Dermis microvascular lymphatic vessel endothelial cell (primary cell): ENCODE measurements at places on chromosomes 4 and X. TPM values are rescaled to one million over a fixed set of nuclear protein-coding genes. Genes with fewer than 3 reads are reported as not detected.

- no peak for DNase-seq
These were observed 130.7 kb downstream of the TSPAN5 start for GRCh38 chr4:98527534-98528269.

DNA sequence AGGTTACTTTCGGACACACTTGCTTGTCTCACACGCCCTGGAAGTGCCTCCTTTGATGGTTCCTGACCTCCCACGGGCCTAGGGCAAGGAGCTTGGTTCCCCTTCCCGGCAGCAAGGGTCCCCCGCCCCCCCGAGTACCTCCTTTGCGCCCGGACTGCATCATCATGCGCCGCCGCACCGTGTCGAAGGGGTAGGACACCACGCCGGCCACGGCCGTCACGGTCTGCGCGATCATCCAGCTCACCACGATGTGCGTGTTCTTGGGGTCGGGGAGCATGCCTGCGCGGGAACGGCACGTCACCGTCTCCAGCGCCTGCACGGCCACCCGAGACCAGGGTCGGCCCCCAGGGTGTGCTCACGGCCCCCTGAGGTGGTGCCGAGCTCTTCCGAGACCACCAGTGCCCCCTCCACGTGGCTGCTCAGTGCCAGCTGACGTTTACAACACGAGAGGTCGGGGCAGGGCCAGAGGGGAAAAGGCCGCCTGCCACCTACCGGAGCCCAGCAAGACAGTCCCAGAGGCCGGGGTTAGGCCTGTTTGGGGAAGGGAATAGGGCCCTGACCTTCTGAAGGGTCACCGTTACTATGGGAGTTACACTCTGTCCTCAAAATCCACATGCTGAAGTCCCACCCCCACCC lies 4.7 kb downstream of the SLC25A6 start:
- DNase-seq = no peak

DNA sequence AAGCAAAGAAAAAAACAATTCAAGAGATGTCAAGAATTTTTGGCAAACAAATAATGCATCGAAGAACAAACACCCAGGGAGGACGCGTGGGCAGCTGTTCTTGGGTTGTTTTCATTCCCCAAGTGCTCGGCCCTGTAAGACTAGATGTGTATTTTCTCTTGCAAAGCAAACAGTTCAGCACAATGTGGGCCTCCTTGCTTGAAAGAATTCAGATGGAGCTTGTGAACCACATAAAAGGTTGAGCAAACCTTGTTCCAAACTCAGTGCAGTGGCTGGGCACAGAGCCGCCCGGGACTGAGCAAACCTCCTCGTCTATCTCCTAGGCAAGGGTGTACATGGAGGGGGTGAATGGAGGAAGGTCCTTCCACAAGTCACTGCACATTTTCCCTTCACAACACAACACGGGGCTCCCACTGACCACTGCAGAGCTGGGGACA lies 82.4 kb downstream of the HTRA3 start:
- DNase-seq = no peak

GRCh38 chrX:38154818-38155217 lies 65.9 kb downstream of the SRPX start:
- no peak for DNase-seq

- no peak for DNase-seq
These were observed 201.4 kb downstream of the SPOCK3 start for GRCh38 chr4:167032871-167033270.

GRCh38 chr4:2249526-2250356 lies 7.8 kb upstream of the HAUS3 start:
- DNase-seq = no peak

DNA sequence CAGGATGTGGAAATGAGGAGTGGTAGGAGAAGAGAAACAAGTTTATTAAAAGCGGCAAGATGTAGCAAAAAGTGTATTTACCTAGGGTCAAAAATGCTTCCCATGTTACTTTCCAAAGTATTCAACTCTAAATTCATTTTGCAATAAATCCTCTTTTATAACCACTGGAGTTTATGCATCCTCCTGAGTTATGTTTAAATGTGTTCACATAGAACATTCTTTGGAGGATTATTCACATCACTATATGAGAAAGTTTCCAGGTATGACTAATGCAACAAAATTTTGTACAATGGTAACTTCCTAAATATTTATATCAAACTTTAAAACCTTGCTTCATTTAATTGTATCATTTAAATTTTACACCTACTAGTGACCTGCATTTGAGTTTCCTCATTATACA lies 870.6 kb upstream of the SLIT2 start:
- no peak for DNase-seq

DNA sequence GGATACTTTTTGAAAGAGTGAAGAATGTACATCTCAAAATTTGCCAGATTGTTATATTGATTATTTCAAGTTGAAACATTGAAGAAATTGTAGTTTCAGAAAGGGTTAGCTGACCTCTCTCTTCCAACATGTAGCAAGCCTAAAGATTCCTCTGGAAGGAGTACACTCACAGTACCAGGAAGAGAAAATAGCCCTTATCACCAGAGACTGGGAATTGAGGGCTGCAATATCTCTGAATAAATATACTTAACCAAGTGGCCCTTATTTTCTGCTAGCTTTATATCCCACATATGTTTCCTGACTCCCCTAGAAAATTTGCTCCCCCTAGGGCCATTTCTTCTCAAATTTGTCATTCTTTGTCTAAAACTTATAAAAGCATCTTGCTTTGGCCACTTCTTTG lies 332.2 kb downstream of the GASK1B start:
- DNase-seq = no peak

- no peak for DNase-seq
These were observed 457 bp downstream of the TFE3 start for GRCh38 chrX:49042581-49043219.

GRCh38 chr4:92992758-92993157 lies 689.0 kb downstream of the GRID2 start:
- DNase-seq = no peak

GRCh38 chr4:179521952-179522351 lies 2079.7 kb upstream of the AGA start:
- DNase-seq = no peak

DNA sequence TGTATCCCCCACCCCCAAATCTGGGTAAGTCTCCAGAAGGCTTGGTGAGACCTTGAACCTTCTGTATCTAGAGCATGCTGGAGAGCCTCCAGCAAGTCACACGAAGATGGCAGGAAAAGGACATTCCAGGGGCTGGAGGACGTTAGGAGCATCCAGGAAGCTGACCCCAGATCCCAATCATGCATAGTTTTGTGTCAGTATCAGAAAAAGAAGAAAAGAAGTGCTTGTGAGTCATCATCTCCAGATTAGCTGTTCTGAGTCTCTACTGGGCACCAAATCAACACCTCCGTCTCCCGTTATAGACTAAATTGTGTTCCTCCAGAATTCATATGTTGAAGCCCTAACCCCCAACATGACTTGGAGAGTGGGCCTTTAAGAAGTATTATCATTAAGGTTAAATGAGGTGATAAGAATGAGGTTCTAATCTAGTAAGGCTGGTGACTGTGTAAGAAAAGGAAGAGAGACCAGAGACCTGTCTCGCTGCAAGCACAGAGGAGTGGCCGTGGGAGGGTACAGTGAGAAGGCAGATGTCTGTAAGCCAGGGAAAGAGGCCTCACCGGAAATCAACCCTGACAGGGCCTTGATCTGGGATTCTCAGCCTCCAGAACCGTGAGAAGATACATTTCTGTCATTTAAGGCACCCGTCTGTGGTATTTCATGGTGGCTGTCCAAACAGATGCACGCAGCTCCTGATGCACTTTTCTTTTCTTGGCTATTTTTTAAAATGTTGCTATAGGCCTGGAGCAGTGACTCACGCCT lies 38.1 kb upstream of the CLDN24 start:
- DNase-seq = no peak

DNA sequence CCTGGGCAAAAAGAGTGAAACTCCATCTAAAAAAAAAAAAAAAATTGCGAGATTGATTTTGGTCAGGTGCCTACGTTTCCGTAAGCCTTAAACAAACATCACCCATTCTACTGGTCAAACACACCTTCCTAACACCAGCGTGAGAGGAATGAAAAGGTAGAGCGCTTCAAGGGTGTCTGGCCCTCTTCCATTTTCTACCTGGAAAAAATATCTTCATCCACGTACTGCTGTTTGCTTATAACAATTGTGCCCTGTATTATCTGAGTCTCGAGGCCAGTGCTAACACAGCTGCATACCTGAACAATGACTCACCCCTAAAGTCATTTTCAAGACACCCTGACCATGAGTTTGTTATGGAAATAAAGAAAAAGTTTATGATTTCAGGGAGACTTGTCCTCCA lies 13.9 kb downstream of the TMSB4X start:
- no peak for DNase-seq

DNA sequence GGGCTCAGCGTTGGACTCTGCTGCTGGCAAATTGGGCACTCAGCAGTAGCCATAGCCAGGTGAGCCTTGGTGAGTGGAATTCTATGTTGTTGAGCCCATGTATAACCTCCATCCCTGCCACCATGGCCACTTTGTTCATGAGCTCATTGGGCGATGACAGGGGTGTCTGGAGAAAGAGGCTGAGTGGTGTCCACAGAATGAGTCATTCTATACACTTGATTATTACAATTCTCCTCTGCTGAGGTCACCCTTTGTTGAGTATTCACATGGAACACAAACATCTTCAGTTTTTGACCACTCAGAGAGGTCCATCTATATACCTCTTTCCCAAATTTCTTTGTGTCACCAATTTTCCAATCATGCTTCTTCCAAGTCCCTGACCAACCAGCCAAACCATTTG lies 1341.7 kb downstream of the PCDH7 start:
- DNase-seq = no peak

GRCh38 chr4:8829584-8829983 lies 42.1 kb downstream of the HMX1 start:
- DNase-seq = no peak

DNA sequence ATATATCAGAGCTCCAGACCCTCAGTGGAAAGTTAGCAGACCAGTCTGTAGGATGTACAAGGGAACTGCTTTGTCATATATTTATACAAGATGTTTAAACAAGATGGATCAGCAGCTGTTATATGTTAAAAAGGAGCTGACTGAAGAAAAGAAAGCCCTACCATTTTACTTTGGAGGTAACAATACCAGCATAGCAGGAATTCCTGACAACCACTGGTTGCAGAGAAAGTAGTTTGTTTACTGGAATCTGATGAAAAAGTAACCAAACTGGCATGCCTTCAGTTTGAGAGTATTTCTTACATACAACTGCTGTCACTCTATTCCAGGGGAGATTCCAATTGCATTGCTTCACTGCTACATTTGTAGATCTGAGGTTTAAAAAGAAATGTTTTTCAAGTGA lies 49.5 kb upstream of the GABRQ start:
- DNase-seq = no peak

- DNase-seq = peak; percentile 73
These were observed 10.9 kb downstream of the MTMR1 start for GRCh38 chrX:150704030-150704613.

GRCh38 chr4:30863021-30863420 lies 142.9 kb downstream of the PCDH7 start:
- DNase-seq = peak; percentile 42

DNA sequence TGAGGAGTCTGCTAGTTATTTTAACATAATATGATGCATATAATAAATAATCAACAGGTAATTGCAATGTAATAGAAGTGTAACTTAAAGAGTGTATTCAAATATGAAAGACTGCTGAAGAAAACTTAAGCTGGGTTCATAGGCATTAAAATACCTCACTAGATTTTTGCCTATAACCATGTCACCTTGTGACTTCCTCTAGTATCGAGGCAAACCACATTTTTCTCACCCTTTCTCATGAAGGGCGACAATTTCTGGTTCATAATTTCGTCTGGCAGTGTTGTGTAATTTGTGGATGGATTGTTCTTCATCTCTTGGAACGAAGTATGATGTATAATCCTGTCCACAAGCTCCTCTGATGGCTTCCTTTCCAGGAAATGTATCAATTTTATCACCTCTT lies 16.0 kb downstream of the SULT1E1 start:
- no peak for DNase-seq

DNA sequence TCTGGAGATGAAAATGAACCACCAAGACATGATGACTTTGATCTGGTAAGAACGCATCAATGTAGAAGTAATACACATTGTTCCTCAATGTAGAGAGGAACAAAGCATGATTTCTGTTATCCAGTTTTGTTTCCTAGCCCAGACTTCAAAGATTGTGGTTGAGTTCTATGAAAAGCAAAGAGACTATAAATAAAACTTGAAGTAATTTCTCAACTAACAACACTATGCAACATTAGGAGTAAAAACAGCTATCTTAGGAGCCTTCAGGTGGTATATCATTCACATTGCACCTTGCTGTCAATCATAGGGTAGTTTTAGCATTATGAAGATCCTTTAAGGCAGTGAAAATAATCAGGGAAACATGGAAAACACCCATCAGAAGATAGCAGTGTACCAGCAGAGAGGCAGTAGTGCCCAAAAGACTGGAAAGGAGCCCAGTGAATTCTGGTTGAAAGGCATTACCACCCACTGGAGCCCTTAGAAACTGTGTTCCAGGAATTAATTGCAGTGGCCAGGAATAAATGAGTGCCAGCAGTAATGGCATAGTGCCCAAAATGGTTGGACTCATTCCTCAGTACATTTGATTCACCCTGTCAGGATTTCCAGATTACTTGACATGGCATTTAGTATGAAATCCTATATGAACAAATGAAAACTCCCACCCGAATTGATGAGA lies 300.7 kb upstream of the CXXC4 start:
- DNase-seq = no peak

DNA sequence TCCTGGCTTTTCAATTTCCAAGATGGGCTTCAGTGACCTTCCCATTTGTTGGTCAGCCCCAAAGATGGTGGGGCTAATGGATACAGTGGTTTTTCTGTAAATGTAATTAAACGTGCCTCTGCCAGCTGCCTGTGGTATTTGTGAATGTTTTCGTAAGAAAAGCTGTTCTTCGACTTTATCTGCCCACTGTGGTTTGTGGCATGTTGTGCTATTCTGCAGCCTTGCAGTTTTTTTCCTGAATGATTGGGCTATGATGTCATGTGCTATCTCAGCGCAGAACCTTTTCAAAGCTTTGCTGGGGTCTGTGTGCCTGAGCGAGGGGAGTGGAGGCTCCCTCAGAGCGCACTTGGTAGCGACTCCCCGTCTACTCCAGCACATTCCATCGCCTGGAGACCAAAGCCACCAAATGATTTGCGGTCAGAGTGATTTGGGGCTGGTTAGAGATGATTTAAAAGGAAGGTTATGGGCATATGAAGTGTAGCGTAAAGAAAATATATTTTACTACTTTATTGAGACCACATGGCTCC lies 137.5 kb downstream of the PALLD start:
- DNase-seq = no peak

GRCh38 chr4:100095729-100096595 lies 94.3 kb downstream of the DDIT4L start:
- DNase-seq = peak; percentile 18

- no peak for DNase-seq
These were observed 16.6 kb downstream of the BST1 start for GRCh38 chr4:15719506-15719905.

Gene SPATA18
- total RNA-seq = 1.9 and 2.2 TPM in 2 replicates

Gene KLHL4
- total RNA-seq = 82.5 and 157 TPM in 2 replicates

Gene SLC6A14
- not detected in 2 replicates for total RNA-seq

Gene ANK2
- total RNA-seq = 72.4 and 76.7 TPM in 2 replicates

Gene HSFX3
- not detected in 2 replicates for total RNA-seq

Gene NLGN3
- under 0.01 and 0.13 TPM in 2 replicates for total RNA-seq

Gene UGT8
- not detected in 2 replicates for total RNA-seq

Gene PDCL2
- total RNA-seq = not detected in 2 replicates

Gene PPA2
- total RNA-seq = 50.8 and 54.5 TPM in 2 replicates

Gene TMPRSS11F
- total RNA-seq = not detected in 2 replicates

Gene FOXP3
- total RNA-seq = not detected in 2 replicates
